K562 (cell line): ENCODE measurements at places on chromosomes 16 and 17.

GRCh38 chr17:31328160-31328535 is 6.7 kb upstream of the EVI2A start:
- no peak for DNase-seq

GRCh38 chr17:31002047-31002446 is 31.2 kb downstream of the RNF135 start:
- DNase-seq = no peak

- DNase-seq = no peak
Observed at GRCh38 chr17:9801505-9801904, 10.1 kb upstream of the DHRS7C start.

DNA sequence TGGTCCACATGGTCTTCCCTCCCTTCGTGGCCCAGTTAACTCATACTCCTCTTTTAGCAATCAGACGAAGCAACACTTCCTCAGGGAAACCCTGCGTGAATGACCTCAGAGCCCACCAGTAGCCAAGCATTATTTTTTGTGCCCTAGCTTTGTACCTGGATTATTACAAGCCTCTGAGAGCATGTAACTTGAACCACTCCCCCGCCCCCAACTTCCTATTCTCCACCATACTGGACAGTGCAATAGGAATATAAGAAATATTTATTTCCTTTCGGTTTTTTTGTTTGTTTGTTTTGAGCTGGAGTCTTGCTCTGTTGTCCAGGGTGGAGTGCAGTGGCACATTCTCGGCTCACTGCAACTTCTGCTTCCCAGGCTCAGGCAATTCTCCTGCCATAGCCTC is 2.9 kb downstream of the CPPED1 start:
- DNase-seq = no peak

GRCh38 chr17:67493812-67494211 is 116.7 kb downstream of the PITPNC1 start:
- no peak for DNase-seq

GRCh38 chr16:88527186-88527936 is 42.8 kb upstream of the ZC3H18 start:
- DNase-seq = peak; percentile 90

GRCh38 chr16:83138976-83139690 is 512.4 kb downstream of the CDH13 start:
- DNase-seq = no peak

GRCh38 chr16:67147437-67148140 is 3.2 kb downstream of the B3GNT9 start:
- DNase-seq = no peak

- DNase-seq = no peak
Observed at GRCh38 chr17:56718515-56718914, 115.2 kb downstream of the C17orf67 start.

GRCh38 chr17:31595076-31595475 is 203.6 kb downstream of the RAB11FIP4 start:
- DNase-seq = no peak

GRCh38 chr17:37813751-37814150 is 68.9 kb upstream of the HNF1B start:
- DNase-seq = no peak

DNA sequence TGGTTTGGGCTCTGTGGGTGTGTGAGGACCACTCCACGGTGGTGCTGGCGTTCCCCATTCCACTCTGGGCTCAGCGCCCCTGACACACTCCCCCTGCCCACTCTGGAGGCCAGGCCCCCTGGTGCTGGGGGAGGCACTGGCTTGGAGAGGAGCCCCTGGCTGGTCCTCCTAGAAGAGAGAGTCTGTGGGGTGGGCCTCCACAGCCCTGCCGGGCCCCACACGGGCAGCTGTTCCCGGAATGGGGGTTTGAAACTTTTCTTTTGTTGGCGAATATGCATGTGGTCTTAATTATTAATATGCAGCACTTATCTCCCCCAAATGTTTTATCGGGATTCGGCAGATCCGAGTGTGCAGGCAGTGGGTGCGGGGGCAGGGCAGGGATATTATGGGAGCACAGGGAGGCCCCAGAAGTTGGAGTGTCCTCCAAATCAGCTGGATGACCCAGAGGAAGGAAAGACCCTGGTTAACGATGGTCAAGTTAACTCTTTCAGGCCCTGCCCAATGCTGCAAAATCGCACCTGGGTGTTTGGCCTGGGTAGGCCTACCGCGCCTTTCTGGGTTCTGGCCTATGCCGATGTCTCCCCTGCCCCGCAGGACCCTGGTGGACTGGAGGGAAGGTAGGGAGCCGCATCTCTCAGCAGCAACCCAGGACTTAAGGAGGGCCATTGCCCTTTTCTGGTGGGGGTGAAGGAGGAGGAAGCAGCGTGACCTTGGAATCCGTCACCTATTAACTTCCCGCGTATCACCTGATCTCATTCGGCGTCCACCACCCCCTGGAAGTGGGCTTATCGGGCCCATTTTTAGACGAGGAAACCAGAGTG is 36.0 kb downstream of the TMEM235 start:
- DNase-seq = peak; percentile 42

DNA sequence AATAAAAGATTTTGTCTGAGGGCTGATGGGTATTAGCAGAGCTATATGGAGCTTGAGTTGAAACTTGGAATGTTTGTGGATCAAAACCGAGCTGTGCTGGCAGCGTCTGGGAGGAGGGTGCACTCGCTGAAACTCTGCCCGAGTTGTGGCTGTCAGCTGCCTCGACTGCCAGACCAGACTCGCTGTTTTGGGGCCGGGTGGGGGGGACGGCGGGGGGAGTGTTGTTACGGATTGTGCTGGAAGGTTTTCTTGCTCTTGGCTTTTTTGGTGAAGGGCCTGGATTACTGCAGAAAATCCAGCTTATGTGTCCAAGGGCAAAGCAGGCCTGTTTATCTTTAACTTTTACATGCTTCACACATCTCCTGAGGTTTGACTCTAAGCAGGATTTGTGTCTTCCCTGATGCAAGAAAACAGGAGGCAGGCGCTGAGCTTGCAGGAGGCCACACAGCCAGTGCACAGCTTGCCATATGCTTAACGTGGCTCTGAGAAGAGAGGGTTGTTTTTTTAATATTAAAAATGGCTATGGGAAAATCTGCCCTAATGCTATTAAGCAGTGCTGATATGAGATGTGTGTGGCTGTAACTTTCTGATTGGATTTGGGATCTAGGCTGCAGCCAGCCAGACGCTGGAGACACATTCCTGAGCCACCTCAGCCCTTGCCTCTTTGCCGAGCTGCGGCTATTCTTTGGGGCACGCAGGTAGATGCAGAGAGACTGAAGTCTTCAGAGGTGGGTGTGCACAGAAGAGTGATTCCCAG is 20.5 kb upstream of the RPTOR start:
- no peak for DNase-seq

DNA sequence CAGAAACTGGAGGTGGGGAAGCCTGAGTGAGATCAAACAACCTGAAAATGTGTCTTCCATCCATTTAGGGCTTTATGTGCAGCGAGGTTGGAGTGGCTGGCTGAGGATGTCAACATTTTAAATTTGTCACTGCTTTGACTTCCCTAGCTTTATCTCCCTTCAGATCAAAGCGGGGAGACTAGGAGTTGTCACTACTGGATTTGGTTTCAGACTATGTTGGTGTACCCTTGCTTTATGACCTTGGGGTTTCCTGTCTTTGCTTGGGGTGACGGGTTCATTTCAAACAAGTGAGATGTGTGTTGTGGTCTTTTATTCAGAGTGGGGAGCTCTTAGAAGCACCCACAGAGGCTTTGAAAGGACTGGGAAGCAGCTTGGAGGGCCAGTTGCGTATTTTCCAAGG is 25.6 kb downstream of the MSI2 start:
- DNase-seq = no peak

GRCh38 chr17:49776551-49777300 is 11.8 kb upstream of the KAT7 start:
- no peak for DNase-seq

DNA sequence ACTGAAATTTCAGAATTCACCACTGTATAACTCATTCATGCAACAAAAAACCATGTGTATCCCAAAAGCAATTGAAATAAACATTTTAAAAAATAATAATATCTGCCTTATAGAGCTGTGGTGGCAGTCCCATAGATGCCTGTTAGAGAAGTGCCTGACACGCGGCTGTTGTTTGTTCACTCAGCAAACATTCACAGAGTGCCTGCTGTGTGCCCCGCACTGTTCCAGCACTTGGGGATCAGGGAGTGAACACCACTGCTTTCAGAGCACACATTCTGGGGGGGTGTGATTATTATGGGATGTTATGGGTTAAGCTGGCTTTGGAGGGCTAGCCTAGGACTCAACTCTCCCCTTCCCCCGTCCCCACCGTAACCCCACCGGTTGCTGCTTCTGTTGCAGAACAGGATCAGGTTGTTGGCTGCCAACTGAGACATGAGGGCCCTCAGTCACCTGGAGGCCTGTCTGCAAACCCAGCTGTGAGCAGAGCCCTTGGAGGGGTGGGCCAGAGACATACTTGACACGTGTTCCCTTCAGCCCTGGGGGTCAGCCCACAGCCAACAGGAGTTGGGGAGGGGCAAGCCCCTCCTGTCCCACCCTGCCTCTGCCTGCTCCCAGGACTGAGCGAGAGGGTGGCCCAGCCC is 103.3 kb upstream of the CIBAR2 start:
- DNase-seq = no peak

- no peak for DNase-seq
Observed at GRCh38 chr17:33837281-33837680, 417.8 kb upstream of the CCL2 start.

GRCh38 chr17:7336240-7337175 is at the start of gene ACAP1:
Gene ACAP1, plus strand, starts transcription at chr17:7336529. Its CDS starts 206 bp downstream, at chr17:7336735.
- peak; percentile 48 for DNase-seq

- DNase-seq = no peak
Observed at GRCh38 chr16:56708525-56709442, 21.1 kb upstream of the NUP93 start.

DNA sequence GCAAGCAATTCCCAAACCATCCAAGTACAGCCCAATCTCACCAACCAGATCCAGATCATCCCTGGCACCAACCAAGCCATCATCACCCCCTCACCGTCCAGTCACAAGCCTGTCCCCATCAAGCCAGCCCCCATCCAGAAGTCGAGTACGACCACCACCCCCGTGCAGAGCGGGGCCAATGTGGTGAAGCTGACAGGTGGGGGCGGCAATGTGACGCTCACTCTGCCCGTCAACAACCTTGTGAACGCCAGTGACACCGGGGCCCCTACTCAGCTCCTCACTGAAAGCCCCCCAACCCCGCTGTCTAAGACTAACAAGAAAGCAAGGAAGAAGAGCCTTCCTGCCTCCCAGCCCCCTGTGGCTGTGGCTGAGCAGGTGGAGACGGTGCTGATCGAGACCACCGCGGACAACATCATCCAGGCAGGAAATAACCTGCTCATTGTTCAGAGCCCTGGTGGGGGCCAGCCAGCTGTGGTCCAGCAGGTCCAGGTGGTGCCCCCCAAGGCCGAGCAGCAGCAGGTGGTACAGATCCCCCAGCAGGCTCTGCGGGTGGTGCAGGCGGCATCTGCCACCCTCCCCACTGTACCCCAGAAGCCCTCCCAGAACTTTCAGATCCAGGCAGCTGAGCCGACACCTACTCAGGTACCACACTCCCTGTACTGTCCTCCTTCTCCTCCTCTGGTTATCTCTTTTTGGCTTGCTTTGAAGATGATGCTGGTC is 20.6 kb downstream of the SP2 start:
- no peak for DNase-seq

- DNase-seq = no peak
Observed at GRCh38 chr17:81536299-81537290, 8.4 kb downstream of the FSCN2 start.

DNA sequence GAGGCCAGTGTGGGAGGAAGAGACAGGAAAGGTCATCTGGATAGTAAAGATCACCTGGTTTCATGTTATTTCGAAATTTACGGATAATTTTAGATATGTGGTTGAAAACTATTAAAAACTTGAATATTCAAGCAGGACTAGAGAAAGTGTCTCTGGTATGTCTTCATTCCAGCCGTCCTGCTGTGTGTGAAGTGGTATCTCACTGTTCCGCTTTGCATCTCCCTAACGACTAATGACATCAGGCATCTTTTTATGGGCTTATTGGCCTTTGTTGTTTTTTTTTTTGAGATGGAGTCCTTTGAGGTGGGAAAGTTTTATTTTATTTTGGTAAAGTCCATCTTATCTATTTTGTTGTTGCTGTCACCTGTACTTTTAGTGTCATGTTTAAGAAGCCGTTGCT is 214.4 kb upstream of the CHMP6 start:
- no peak for DNase-seq

DNA sequence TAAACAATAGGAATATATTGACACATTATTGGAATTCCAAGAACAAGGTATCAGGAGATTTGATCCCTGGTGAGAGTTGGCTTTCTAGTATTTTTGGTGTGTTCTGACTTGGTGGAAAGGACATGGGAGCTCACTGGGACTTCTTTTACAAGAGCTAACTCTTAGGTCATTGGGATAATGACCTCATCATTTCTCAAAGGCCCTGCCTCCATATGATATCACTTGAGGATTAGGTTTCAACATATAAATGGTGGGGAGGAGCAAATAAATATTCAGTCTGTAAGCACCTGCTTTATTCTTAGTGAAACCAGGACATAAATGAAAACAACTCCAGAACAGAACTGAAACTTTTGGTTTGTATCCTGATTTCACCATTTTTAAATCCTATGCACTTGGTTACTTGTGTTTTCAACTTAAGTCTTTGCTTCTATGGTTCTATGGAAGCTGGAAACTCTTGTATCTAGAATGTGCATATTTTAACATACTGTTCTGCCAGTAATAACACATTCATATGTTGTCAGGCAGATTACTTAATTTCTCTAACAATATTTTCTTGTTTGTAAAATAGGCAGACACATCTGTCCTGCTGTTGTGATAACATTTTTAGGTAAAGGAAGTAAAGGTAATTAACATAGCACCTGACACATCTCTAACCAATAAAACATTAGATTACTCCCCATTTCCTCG is 1527.7 kb upstream of the CDH8 start:
- no peak for DNase-seq

GRCh38 chr17:29294580-29294900 is 592 bp upstream of the NUFIP2 start:
- no peak for DNase-seq

- no peak for DNase-seq
Observed at GRCh38 chr17:80846932-80847331, 144.7 kb upstream of the CHMP6 start.

DNA sequence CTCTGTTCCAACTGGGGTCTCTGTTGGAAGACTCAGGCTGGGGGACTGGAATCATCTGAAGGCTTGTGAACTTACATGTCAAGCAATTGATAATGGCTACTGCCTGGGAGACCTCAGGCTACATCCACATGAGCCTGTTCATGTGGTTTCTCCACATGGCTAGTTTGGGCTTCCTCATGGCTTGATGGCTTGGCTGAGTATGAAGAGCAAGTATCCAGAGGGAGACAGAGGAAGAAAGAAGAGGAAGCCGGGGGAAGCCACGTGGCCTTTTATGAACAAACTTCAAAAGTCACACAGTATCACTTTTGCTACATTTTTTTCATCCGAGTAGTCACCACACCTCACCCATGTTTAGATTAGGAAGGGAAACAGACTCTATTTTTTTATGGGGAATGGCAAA is 158.9 kb downstream of the TRIM37 start:
- DNase-seq = no peak

GRCh38 chr17:69122065-69122464 is 19.6 kb downstream of the ABCA6 start:
- DNase-seq = no peak

- DNase-seq = no peak
Observed at GRCh38 chr17:3813171-3813570, 12.2 kb upstream of the ITGAE start.

DNA sequence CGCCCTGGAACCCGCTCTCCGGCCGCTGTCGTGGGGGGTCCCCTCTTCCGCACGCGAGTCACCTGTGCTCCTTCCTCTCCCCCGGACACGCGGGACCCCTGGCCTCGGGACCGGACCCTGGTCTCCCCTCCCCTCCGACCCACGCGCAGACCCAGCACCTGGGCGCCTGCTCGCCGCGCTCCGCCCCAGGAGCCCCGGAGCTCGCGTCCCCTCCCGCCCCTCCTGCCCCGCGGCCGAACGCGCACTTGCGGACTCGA is 762 bp downstream of the RAB40B start:
- no peak for DNase-seq
